ENCODE measurements at places on chromosomes 6 and 20. TPM values are rescaled to one million over a fixed set of nuclear protein-coding genes. Genes with fewer than 3 reads are reported as not detected.

Gene SLC22A7
- total RNA-seq: not detected

Gene TMEM181
- total RNA-seq: 36.6 TPM

Gene PAK5
- not detected for total RNA-seq

Gene DEFB124
- not detected for total RNA-seq

Gene TUBB1
- total RNA-seq: not detected

Gene MUCL3
- total RNA-seq: not detected

Gene FKBP5
- total RNA-seq: 48.7 TPM

Gene TPMT
- total RNA-seq: 6.5 TPM

Gene SLC13A3
- under 0.01 TPM for total RNA-seq

Gene HAO1
- not detected for total RNA-seq

Gene ENPP4
- 6.8 TPM for total RNA-seq

Gene SLC25A27
- 47.2 TPM for total RNA-seq

Gene OPRM1
- total RNA-seq: not detected

Gene DXO
- total RNA-seq: 10.0 TPM

Gene KCNK17
- 0.79 TPM for total RNA-seq

Gene ARG1
- 0.58 TPM for total RNA-seq

Gene DEFB132
- not detected for total RNA-seq

Gene PROKR2
- not detected for total RNA-seq

Gene LYRM4
- 4.1 TPM for total RNA-seq

Gene FAM83C
- not detected for total RNA-seq

Gene TBXT
- not detected for total RNA-seq

Gene SMLR1
- total RNA-seq: not detected

Gene CENPQ
- total RNA-seq: 3.8 TPM

Gene PACSIN1
- 0.28 TPM for total RNA-seq

Gene SH3BGRL2
- 24.6 TPM for total RNA-seq

Gene MMS22L
- 36.7 TPM for total RNA-seq

Gene PTCRA
- total RNA-seq: not detected

Gene FAM209B
- total RNA-seq: not detected

Gene GABBR1
- total RNA-seq: 29.4 TPM

Gene KAT14
- total RNA-seq: 16.6 TPM

Gene STMND1
- total RNA-seq: not detected

Gene SNAP25
- 28.3 TPM for total RNA-seq

Gene INSM1
- not detected for total RNA-seq

Gene COX4I2
- total RNA-seq: 8.4 TPM

Gene EDEM2
- 18.5 TPM for total RNA-seq

Gene MOG
- not detected for total RNA-seq

Gene TMEM170B
- 10.9 TPM for total RNA-seq

Gene HTR1B
- not detected for total RNA-seq

Gene RAD21L1
- not detected for total RNA-seq

Gene CLPSL2
- not detected for total RNA-seq

Gene SLC26A8
- not detected for total RNA-seq

Gene SLC22A1
- not detected for total RNA-seq

Gene KIF6
- total RNA-seq: 0.26 TPM

Gene FAM83D
- 15.1 TPM for total RNA-seq

Gene BTN2A1
- 19.7 TPM for total RNA-seq

Gene ZSCAN9
- total RNA-seq: 38.9 TPM

Gene PRKN
- total RNA-seq: 10.2 TPM

Gene LY6G5C
- 4.4 TPM for total RNA-seq

Gene LTB
- total RNA-seq: not detected

Gene MPIG6B
- total RNA-seq: not detected

Gene KIF25
- total RNA-seq: not detected

Gene SLC22A23
- 27.6 TPM for total RNA-seq
